Right hindlimb (tissue), 1 donor: ENCODE measurements at places on chromosomes 5 and 9.
A peak's percentile ranks its signal among the peaks of the same experiment; 100 is the strongest.

DNA sequence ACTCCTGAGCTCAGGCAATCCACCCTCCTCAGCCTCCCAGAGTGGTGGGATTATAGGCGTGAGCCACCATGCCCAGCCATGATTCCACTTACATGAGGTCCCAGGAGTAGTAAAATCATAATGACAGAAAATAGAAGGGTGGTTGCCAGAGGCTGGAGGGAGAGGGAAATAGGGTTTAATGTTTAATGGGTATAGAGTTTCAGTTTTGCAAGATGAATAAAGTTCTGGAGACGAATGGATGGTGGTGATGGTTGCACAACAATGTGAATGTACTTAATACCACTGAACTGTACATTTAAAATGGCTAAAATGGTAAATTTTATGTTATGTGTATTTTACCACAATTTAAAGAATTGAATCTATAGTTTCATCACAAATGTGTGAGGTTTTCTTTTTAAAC lies 146.5 kb upstream of the ABCA1 start:
- no peak for DNase-seq

DNA sequence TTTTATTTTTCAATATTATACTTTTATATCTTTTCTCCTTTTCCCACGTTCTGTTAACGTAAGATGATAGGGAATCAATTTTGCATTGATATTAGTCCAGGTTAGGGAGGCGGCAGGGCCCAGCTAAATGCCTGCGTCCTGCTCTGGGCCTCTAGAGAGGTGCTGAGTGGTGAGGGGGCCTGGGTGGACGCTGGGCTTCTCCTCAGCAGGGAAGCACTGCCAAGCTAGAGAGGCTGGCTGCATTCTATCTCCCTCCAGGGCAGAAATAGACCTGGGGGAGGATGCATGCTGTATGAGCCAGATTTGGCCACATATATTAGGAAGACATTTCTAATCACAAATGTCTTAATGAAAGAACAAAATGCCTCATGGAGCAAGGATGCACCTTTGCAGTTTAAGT lies 43.6 kb upstream of the NKX2-5 start:
- DNase-seq, result no peak

DNA sequence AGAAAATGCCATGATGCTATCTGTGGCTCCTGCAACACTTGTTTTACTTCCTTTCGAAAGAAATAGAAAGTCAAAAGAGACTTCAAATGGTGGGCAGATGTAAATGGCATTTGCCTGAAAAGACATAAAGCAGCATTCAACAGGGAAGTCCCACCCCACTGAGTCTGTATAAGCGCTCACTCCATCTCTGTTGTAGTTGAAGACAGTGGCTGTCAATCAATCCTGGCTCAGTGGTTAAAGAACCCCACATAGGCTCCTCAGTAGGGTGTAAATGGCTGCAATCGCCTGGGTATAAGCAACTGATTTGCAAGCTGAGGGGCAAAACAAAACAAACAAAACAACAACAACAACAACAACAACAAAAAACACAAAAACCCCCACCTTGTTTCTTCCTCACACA lies 158.7 kb downstream of the EFNA5 start:
- no peak for DNase-seq

DNA sequence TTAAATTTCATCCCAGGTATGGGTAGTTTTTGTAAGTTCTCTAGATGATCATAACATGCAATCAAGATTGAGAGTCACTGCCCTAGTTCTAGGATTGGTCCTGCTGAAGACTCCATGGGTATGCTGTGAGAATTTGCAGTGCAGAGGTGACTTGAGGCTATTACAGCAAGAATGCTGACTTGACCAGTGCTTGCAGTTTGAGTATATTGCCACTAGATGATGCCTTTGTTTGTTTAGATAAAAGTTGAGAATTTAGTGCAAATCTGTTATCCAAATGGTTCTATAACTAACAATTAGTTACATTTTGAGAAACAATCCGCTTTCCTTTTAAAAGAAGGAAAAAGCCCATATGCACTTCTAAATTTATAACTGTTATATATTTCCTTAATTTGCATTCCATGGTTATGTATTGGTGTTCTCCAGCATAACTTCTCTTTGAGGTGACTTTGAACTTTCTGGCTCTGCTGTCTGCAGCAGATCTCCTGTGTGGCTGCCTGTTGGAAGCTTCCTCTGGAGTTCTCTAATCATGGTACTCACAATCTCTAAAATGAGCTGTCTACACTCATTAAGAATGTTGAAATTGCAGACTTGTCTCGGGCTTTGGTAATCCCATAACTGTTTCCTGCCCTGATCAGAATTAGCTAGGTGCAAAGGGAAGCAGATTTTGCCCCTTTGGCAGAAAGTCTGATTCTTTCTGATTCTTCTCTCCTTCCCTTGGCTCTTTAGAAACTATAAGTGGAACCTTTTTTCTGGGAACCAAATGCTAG lies 24.9 kb downstream of the MELK start:
- no peak for DNase-seq

DNA sequence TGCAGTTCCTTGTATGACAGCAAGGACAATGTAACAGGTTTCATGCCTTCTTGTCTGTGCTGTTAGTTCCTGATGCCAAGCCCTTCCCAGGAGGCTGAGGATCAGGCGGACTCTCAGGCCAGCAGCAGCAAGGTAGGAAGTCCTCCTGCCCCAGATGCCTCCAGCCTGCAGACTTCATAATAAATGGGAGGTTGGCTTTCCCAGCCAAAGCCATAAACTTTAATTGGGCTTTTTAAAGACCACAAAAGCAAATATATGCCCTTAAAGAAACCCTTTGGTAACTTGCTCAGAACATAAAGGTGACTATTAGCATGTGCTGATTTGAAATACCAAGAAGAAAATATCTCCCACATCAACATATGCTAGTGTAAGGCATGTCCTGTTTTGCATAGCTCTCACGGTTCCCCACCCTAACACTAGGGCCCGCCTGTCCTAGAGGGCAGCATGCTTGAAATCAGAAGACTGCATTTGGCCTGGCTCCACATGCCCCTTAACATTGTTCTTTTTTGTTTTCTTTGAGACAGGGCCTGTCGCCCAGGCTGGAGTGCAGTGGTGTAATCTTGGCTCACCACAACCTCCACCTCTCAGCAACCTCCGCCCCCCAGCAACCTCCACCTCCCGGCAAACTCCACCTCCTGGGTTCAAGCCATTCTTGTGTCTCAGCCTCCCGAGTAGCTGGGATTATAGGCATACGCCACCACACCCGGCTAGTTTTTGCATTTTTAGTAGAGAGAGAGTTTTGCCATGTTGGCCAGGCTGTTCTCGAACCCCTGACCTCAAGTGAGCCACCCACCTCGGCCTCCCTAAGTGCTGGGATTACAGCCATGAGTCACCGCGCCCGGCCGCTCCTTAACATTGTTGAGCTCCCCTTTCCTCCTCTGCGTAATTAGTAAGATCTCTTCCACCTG lies 44.6 kb upstream of the FCN1 start:
- DNase-seq, result peak; percentile 8

GRCh38 chr5:141051521-141051866 lies 320 bp downstream of the PCDHB1 start:
- no peak for DNase-seq

DNA sequence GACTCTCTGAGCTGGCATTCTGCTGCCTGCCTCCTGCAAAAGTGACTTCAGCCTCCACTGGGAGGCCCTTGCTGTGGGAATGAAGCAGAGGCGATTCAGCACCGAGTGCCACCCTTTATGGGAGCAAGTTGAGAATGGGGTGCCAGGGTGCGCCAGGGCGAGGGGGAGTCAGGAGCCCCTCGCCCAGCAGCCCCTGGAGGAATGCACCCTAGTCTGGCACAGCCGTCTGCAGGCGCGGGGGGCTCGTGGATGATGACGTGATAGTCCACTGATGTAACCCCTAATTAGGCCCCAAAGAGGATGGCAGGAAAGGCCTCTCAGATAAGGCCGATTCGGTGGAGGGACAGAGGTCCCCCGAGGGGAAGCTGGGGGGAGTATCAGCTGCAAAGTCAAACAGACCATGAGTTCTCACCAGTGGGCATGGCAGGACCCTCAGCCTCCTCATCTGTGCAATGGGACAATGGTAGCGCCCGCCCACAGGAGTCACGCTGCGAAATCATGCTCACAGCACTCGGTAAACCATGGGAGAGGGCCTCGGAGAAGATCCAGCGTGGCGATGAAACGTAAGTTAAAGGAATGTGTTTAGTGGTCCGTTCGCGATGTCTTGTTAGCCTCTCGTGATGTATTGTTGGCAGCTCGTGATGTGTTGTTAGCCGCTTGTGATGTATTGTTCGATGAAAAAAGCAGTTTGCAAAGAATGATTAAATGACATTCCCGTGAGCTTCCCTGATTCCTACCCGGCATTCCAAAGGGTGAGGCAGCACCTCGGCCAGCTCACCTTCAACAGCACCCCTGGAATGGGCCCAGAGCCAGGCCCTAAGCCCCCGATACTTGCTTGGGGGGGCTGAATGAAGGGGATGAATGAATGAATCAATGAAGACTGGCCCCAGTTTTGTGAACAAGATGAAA lies 49.7 kb upstream of the NOTCH1 start:
- no peak for DNase-seq

- no peak for DNase-seq
These were observed 28.7 kb downstream of the NDUFA8 start for GRCh38 chr9:122130837-122131236.

- peak; percentile 16 for DNase-seq
These were observed 17.9 kb downstream of the CSF1R start for GRCh38 chr5:150068472-150068871.

GRCh38 chr9:103789686-103790085 lies 304.4 kb upstream of the SMC2 start:
- no peak for DNase-seq

DNA sequence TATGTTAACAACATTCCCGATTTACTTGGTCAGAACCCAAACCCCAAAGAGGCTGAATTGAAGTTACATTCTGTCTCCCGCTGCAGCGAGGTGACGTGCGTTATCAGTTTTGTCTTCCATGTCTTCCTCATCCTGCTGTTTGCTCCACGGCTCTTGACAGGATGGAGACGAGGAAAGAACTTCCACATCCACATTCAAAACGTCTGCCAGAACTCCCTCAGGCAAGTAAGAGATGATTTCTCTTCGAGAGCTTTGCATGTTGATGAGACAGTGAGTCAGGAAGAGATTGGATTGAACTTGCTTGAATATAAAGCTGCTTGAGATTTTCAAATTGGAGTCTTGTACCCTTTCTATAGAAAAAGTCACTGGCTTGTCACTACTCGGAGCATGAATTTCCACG lies 242.6 kb downstream of the AUH start:
- DNase-seq, result no peak

GRCh38 chr5:14510880-14511279 lies 70.7 kb upstream of the OTULINL start:
- DNase-seq, result no peak

- peak; percentile 35 for DNase-seq
These were observed 223.3 kb downstream of the SEC61B start for GRCh38 chr9:99445371-99445891.

DNA sequence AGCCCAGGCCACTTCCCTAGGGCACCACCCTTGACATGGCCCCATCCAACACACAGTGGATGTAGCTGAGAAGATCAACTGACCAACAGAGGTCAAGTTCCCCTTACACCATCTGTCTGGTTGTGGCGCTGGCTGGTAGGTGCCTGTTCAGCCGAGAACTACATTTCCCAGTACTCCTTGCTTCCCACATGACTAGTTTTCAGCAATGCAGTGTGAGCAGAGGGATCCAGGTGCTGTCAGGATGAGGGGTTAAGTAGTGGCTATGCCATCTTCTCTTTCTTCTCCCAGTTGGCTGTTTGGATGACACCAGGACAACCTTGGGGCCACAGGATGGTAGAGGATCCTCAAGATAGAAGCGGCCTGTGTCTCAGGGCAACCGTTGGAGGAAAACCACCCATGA lies 48.6 kb upstream of the SH3PXD2B start:
- DNase-seq, result peak; percentile 19

GRCh38 chr9:1140057-1140456 lies 89.9 kb downstream of the DMRT2 start:
- DNase-seq, result no peak

- DNase-seq, result peak; percentile 53
These were observed 257.8 kb downstream of the NR2F1-AS1 start for GRCh38 chr5:93322974-93323860.

GRCh38 chr9:134971696-134972095 lies 54.0 kb upstream of the FCN1 start:
- no peak for DNase-seq

- DNase-seq, result no peak
These were observed 211.1 kb upstream of the IRX1 start for GRCh38 chr5:3384531-3384930.

GRCh38 chr5:40346901-40347300 lies 332.8 kb upstream of the PTGER4 start:
- no peak for DNase-seq

DNA sequence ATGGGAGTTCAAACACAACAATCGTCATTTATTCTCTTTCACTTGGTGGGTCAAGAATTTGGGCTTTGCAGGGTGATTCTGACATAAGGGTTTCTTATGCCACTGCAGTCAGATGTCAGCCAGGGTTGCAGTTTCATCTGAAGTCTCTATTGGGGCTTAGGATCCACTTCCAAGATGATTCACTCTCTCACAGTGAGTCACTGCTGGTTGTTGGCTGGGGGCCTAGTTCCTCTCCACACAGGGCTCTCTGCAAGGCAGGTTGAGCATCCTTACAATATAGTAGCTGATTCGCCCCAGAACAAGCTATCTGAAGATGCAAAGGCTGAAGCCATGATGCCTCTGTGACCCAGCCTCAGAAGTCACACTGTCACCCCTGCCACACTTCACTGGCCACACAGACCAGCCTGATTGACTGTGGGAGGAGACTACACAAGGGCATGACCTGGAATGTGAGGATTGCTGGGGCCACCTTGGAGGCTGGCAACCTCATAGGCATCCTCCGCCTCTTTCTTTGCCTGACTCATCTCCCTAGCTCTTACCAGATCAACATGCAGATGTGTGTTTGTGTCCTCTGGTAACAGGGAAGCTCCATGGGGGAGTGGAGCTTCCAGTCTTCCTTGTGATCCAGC lies 4.5 kb upstream of the CARD19 start:
- DNase-seq, result peak; percentile 41

GRCh38 chr9:32306006-32306405 lies 78.4 kb upstream of the ACO1 start:
- no peak for DNase-seq

- DNase-seq, result no peak
These were observed 72.2 kb downstream of the HSD17B4 start for GRCh38 chr5:119524485-119524884.

DNA sequence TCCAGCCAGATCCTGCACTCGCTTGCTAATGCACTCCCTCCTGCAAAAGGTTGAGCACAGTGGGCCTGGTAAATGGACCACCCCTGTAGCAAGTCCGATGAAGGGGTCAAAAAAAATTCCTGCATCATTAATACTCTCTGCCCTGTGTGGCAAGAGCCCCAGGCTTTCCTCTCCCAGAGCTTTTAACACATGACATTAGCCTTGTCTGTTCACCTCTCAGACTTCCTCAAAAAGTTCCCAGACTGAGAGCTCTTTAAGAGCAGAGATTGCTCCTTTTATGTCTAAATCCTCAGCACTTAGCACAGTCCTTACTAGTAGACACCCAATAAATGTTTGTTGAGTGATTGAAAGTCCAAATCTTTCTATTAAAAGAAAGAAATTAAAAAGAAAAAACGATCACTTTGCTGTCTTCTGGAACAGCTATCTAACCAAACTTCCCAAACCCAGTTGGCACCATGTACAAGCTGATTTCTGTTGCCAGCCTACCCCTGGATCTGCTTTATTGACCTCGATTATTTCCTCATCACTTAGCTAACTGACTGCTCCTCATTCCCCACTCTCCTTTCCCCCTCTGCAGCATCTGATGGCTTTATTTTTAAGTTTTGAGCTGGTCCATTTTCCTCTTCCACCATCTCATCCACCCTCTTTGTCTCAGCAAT lies 209.8 kb downstream of the ENC1 start:
- DNase-seq, result no peak

- peak; percentile 38 for DNase-seq
These were observed 146.6 kb downstream of the PIP5K1B start for GRCh38 chr9:68851657-68852056.

- no peak for DNase-seq
These were observed 20.1 kb upstream of the KIF4B start for GRCh38 chr5:154993461-154993860.
